ENCODE measurements at places on chromosomes 2 and 18.
A peak's percentile ranks its signal among the peaks of the same experiment; 100 is the strongest.

- DNase-seq = no peak
Observed at GRCh38 chr2:152826581-152827279, 108.3 kb downstream of the ARL6IP6 start.

GRCh38 chr18:75441896-75442295 is 14.4 kb upstream of the SMIM21 start:
- DNase-seq = no peak

GRCh38 chr2:39153312-39153711 is 32.5 kb upstream of the SOS1 start:
- DNase-seq = no peak

GRCh38 chr18:9016633-9017166 is 85.8 kb upstream of the NDUFV2 start:
- DNase-seq = no peak

DNA sequence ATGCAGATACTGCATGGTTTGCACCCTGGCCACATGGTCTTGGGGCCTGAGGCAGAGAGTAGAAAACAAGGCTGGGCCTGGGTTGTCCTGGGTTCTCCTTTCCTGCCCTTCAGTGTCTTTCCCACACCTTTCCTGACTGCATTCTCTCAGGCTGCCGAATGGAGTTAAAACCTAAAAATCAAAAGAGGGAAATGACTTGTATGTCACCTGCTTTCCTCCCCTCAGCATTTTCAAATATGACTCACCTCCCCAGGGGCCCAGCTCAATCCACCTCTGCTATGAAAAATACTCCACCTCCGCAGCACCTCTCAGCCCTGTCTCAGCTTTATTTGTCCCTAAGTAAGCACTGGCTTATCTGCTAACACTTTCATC is 457.8 kb upstream of the MEX3C start:
- DNase-seq = no peak

DNA sequence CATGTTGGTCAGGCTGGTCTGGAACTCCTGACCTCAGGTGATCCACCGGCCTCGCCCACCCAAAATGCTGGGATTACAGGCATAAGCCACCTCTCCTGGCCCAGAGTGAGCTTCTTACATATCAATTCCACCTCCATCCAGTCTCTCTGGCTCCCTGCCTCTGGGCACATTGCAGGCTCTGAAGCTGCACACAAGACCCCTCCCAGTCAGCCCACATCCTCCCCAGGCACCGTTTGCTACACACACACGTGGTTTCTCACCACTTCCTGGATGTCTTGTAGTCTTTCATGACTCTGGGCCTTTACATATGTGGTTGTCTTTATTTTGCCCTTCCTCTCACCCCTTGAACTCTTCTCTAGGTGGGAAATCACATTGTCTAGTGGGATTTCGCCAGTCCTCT is 64.0 kb upstream of the CABLES1 start:
- DNase-seq = peak; percentile 68

DNA sequence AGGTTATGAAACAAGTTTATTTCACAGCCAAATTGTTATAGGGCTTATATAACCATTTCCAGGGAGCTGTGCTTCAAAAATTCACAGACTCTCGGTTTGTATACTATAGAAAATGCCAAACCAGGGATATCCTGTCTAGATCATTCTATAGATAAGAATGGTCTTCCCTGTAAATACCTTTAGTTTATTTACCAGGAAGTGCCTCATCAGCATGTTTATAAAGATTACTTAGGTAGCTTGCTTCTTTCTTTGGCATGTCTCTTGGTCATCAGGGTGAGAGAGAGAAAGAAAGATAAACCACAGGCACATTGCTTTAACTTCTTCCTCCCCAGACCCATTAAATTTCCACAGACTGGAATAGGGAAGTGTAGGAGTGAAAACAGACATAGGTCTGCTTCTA is 439.4 kb downstream of the SPAG16 start:
- DNase-seq = no peak

GRCh38 chr2:209960676-209961630 is 41.5 kb upstream of the RPE start:
- DNase-seq = no peak

DNA sequence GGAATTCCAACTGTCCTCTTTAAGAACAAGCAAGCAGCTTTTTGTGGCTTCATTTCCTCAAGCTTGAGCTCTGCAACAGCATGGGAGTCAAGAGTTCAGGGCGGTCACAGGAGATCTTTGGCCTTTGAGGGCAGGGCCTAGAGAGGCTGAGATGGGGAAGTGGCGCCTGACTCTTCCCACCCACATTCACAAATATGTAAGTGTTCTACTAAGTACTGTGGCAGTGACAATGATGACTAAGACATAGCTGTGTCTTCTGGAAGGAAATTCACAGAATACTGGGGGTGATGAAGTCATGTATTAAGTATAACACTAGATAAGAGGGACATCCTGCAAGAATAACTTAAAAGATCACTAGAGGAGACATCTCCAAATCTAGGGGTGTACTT is 15.0 kb downstream of the RND3 start:
- peak; percentile 78 for DNase-seq

DNA sequence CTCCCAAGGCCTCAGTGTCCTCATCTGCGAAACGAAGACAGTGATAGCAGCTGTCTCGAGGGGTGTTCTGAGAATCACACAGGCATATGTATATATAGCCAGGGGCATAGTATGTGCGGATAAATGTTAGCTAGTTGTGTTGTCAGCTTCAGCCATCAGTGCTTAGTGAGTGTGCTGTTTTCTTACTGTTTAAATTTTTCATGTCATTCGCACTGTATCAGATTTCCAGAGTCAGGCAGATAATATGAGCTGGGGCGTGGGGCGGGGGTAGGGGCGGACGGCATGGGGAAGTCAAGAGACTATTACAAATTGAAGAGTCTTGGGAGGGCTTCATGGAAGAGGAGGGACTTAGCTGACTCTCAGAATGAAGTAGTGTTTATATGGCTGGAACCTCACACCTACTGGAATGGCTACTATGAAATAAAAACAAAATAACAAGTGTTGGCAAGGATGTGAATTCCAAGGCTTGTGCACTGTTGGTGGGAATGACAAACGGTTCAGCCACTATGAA is 7.0 kb downstream of the TRAPPC12 start:
- DNase-seq = no peak

DNA sequence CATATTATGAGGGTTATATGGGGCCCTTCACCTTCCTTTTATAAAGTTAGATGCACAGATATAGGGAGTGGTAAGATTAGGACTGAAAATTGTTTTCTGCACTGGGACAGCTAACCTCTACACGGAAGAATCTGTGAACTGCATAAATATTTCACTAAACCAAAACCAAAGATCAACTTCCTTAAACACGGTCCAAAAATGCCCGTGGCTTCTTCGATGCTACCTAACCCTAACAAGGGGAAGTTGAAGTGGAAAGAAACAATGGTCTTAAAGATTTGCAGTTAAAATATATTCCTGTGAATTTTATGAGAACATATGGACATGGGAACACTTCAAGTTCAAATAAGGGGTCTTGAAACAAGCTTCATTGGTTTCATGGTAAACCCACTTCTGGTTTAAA is 33.3 kb upstream of the PAX3 start:
- DNase-seq = no peak

DNA sequence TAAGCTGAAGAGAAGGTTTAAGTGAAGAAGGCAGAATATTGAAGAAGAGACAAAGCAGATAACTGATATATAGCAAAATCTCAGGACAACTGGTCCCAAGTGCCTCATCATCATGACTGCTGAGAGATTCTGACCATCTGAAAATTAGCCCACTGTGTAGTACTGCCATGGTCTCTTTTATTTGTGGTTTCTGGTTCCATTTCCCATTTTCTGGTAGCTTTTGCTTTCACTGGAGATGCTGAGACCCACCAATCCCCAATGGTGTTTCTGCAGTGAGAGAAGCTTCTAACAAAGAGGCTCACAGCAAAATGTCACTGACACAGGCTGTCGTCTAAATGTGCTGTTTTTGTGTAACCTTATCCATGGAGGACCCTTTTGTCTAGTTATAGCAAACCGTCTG is 79.5 kb downstream of the TMEM163 start:
- no peak for DNase-seq

GRCh38 chr2:58860586-58860985 is 619.5 kb upstream of the FANCL start:
- no peak for DNase-seq

DNA sequence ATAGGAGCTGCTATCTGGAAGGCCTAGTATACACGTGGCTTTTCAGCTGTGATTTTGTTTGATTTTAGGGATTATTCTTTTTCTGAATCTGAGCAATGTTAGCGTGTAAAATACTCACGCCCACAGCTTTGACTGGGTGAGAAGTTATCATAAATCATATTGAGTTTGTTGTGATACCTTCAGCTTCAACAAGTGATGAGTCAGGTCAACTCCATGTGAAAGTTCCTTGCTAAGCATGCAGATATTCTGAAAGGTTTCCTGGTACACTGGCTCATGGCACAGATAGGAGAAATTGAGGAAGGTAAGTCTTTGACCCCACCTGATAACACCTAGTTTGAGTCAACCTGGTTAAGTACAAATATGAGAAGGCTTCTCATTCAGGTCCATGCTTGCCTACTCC is at the start of gene GKN1:
Gene GKN1, plus strand, starts transcription at position 386 of the 400 bp plus-strand sequence. CDS start 42 bp downstream, outside the sequence.
- DNase-seq = no peak

DNA sequence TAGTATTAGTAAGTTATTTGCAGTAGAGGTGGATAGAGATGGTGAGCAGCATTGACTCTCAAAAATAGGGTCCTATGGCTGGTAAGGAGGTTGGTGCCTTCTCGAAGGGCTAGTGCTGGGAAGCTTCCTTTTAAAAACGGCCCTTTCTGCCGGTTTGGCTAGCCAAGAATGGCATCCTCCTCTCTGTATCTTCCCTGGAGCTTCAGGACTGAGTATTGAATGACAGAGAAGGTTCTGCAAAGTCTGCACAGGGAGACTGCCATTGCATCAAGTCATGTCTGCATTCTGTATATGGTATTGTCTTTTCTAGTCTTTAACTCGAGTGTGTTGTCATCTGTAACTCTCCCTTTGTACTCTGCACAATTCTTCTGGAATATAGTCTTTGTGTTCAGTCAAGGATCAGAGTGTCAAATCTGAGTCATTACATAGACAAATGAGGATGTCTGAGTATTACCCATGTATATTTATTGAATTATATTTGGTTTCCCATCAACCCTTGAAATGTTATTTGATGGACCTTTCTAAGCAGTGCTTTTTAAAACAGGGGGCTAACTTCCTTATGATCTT is 1.1 kb downstream of the LDLRAD4 start:
- DNase-seq = no peak

GRCh38 chr18:64474255-64474654 is 325.4 kb upstream of the LINC00305 start:
- DNase-seq = no peak

DNA sequence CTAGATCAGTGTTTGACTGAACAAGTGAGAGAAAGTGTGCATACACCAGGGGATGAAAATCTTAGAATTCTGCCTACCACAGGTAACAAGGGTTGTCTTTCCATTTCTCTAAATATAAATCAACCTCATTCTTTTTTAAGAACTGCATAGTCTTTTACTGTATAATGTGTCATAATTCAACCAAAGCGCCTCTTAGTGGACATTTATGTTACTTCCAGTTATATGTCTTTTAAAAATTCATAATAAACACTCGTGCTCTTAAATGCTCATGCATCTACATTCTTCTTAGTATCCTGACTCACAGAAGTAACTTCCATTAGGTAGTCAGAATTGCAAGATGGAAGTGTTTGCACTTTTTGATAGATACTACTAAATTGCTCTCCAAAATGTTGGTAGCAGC is 76.2 kb downstream of the CHRNA1 start:
- DNase-seq = no peak

GRCh38 chr2:217016796-217017419 is 157.0 kb upstream of the TNP1 start:
- DNase-seq = no peak

- no peak for DNase-seq
Observed at GRCh38 chr2:32798829-32799228, 147.9 kb upstream of the LTBP1 start.

- DNase-seq = no peak
Observed at GRCh38 chr2:56749152-56749752, 565.5 kb downstream of the CCDC85A start.

DNA sequence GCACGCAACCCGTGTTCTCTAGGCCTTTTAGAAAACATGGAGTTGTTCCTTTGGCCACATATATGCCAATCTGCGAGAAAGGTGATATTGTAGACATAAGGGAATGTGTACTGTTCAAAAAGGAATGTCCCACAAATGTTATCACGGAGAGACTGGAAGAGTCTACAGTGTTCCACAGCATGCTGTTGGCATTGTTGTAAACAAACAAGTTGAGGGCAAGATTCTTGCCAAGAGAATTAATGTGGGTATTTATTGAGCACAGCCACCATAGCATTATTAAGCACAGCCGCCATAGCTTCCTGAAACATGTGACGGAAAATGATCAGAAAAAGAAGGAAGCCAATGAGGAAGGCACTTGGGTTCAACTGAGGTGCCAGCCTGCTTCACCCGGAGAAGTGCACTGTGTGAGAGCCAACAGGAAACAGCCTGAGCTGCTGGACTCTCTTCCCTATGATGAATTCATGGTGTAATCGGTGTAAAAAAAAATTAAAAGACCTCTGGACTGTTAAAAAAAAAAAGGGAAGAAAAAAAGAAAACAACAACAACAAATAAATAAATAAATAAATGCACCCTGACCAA is 29.0 kb upstream of the REL start:
- DNase-seq = peak; percentile 18

GRCh38 chr2:37105150-37105549 is 20.8 kb downstream of the GPATCH11 start:
- DNase-seq = no peak

DNA sequence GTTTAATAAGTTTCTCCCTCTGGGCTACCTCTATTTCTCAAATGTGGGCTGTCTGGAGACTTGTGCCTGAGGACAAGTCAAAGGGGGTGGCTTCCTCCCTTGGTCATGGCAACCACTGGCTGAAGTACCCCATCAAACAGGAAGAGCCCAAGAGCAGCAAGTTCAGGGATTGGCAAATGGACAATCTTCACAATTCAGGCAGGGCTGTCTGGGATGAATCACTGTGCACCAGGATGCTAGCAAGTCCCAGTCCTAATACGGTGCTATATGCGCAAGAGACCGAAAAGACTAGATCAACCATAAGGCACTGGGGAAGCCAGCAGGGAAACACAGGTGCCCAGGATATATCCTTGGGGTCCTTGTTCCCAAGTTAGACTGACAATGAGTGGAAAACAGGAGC is 75.5 kb downstream of the ANTXR1 start:
- no peak for DNase-seq

DNA sequence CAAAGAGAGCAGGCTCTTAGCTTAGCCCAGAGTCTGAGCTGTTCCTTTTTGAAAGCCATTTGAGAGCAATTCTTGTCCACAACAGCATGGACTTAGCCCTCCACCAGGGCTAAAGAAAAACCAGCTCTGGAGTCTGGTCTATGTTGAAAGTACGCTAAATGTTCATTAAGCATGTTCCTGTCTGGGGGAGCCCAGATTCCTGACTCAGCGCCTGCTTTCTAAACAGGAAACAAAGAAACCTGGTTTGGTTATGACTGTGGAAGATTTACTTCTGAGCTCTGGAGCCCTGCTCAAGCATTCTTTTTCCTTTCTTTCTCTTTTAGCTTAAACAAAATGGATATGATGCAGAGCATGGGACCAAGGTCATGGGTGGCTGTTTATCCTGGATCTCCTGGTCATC is 279.8 kb downstream of the RBM43 start:
- no peak for DNase-seq

GRCh38 chr2:29837925-29838324 is 83.5 kb downstream of the ALK start:
- no peak for DNase-seq

- DNase-seq = no peak
Observed at GRCh38 chr18:46207985-46208384, 103.8 kb downstream of the HAUS1 start.

All from ascending aorta (tissue), 2 donors.